ENCODE measurements at places on chromosomes 6 and 20.

- DNase-seq: no peak
These were observed 7.4 kb downstream of the SLC32A1 start for GRCh38 chr20:38731738-38732113.

DNA sequence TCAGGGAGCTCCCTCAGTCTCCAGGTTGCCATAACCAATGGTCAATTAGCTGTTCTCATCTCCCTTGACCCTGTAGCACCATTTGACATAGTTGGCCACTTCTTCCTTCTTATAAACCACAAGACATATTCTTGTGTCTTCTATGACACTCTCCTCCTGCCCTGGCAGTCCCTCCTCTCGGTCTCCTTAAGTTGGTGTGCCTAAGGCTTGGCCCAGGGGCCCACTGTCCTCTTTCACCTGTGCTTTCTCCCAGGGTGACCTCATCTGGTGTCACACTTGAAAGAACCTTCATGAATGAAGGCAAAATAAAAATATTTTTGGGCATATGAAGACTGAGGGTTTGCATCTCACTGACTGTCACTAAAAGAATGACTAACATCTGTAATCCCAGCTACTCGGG, 9.7 kb upstream of the ADGRF5 start:
- no peak for DNase-seq

- DNase-seq: no peak
These were observed 120.7 kb downstream of the ZFAND3 start for GRCh38 chr6:37940074-37940847.

DNA sequence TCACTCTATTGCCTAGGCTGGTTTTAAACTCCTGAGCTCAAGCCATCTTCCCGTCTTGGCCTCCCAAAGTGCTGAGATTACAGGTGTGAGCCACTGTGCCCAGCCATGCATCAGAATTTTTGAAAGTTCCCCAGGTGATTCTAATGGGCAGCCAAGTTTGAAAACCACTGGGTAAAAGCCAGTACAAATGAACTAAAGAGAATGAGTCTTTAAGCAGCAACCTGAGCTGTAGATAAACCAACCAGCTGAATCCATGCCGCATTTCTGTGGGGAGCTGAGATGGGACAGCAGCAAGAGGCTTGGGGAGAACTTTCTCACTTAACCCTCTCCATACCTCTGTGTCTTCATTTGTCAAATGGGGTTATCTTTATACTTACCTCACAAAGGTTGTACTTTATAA, 67.5 kb downstream of the VEGFA start:
- DNase-seq: no peak

- no peak for DNase-seq
These were observed 171.9 kb upstream of the PMEPA1 start for GRCh38 chr20:57881466-57882385.

- DNase-seq: peak; percentile 56
These were observed 205.9 kb downstream of the HACE1 start for GRCh38 chr6:104653781-104654180.

GRCh38 chr6:72683797-72684196, 61.9 kb downstream of the KCNQ5 start:
- no peak for DNase-seq

DNA sequence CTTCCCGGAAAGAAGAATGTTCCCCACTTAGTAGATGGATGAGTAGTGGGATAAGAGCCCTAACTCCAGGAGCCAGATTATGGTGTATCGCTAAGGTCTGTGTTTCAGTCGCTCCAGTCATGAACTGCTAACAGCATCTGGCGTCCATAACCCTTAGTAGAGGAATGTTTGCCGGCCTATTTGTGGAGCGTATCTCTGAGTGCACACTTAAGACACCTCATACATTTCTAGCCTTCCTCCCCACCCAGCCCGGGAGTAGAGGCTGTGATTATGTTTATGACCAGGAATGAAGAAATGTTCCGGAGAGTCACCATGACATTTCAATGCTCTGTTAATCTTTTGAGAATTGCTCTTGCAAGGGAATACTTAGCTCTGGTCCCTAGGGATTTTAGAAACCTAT, 251.1 kb upstream of the SOX4 start:
- DNase-seq: no peak

DNA sequence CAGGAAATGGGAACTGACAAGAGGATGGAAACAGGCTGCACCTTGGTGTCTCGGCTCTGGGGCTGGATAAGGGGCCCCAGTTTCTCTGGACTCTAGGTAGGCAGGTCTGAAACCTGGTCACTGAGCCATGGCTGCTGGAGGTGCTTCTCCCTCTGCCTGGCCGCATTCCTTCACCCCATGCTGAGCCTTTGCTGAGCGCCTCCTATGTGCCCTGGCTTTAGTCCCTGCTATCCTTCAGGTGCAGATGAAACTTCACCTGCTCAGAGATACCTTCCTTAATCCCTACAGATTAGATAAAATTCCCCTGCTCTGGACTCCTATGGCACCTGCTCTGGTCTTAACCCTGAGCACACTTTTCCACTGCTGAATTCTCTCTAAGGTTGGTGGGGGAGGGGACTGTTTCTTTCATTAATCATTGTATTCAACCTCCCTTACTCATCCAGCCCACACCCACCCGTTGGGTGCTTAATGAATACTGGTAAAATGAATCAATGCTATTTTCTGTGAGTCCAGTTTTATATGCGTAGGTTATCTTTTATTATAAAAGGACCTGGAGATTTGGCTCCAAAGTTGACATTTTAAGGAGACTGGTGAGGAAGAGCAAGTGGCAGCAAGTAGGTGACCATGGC, 19.3 kb downstream of the MYLK4 start:
- peak; percentile 53 for DNase-seq

DNA sequence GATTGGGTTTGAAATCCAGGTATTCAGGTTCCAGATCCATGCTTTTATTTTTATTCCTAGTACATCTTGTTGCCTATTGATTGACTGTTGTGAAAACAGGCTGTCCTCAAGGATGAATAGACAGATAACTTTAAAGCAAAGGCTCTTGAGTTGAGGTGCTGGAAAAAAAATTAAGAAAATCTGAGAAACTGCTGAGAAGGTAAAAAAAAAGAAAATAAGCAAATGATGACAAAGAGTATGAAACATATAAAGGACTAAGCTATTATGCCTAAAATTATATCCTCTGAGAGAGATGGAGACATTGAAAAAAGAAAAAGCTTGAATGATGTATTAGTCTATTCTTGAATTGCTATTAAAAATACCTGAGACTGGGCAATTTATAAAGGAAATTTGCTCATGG, 392.3 kb upstream of the RGS17 start:
- no peak for DNase-seq

- DNase-seq: peak; percentile 53
These were observed 16.4 kb downstream of the ZNF311 start for GRCh38 chr6:28988536-28989311.

DNA sequence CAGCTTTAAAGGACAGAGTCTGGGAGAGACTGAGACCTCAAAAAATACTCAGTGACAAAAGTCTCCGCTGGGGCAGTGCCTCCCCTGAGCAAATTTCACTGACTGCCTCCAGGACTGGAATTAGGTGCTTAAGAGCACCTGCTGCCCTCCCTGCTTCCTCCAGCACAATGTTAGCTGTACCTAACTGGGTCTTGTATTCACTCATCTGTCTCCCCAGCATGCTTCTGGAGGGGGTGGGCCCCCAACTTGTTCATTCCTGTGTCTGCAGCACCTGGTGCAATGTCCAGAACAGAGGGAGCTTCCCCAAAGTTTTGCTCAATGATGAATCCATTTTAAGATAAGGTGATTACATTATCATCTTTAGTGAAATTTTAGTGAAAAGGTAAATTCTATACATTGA, 650.7 kb downstream of the KIF16B start:
- DNase-seq: no peak

- DNase-seq: no peak
These were observed 282.2 kb upstream of the EPHA7 start for GRCh38 chr6:93701526-93701925.
